Panc1 (cell line): ENCODE measurements at places on chromosomes 1 and 21.

DNA sequence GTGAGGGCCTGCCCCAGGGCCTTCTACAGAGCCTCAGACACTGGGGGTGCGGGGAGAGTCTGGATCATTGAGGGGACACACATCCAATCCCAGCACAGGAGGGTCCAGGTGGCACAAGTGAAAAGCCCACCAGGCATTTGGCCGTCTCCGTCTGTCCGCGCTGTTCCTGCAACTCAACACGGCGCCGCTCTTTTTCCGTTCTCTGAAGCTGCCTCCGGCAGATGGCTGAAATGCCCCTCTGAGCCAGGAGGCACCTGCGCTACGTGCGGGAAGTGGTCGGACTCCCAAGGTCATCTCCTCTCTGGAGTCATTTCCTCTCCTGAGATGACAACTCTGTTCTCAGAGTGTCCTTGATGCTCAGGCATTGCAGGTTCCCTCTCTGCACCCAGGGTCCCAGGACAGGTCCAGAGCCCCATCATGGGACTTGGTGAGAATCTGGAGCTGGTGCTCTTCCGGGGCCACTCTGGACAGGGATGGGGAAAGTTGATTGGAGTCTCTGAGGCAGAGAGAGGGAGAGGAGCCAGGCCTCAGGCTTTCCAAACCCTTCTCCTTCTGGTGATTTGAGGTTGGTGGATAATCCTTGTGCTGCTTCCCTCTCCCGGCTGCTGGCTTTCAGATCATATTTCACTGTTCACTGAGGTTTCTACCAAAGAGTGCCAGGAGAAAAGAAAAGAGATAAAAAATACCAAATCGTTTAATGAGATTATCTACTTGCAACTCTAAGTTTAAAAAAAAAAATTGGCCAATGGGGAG is 14.0 kb upstream of the MIXL1 start:
- H3K27ac ChIP-seq, result no peak overlapping the region
- no peaks in the 10 kb centered on the region for H3K36me3 ChIP-seq
- H3K4me1 ChIP-seq, result no peaks in the 10 kb centered on the region
- DNase-seq, result no peak
- H3K4me3 ChIP-seq, result no peak overlapping the region

- no peak overlapping the region for H3K27ac ChIP-seq
- H3K4me3 ChIP-seq, result no peak overlapping the region
- no peaks in the 10 kb centered on the region for H3K4me1 ChIP-seq
- no peak for DNase-seq
- H3K27me3 ChIP-seq, result no peaks in the 10 kb centered on the region
Observed at GRCh38 chr1:27413004-27413403, 20.6 kb downstream of the GPR3 start.

DNA sequence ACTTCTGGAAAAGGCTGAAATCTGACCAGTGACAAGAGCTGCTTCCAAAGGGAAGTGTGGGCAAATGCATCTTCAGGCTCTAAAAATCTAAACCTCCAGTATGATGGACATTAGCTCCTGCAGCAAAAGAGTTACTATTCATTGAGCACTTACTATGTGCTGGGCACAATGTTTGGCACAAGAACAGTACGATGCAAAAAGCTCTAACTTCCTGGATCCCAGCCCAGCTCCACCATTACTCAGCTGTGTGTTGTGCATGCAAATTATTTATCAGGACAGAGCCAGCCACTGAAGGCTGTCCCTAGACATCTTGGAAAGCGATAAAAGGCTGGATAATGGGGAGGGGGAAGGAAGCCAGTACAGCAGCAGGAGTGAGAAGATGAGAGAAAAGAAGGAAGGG is 143.5 kb downstream of the ELAVL4 start:
- no peaks in the 10 kb centered on the region for H3K36me3 ChIP-seq
- no peak for DNase-seq
- no peaks in the 10 kb centered on the region for H3K4me1 ChIP-seq
- no peak overlapping the region for H3K4me3 ChIP-seq

- no peaks in the 10 kb centered on the region for H3K27me3 ChIP-seq
- peaks cover 7% of the 10 kb centered on the region; the same call in 1 of the 2 replicates for H3K36me3 ChIP-seq
- H3K4me3 ChIP-seq, result no peak overlapping the region
- no peaks in the 10 kb centered on the region for H3K4me1 ChIP-seq
- no peak for DNase-seq
- H3K27ac ChIP-seq, result no peak overlapping the region
Observed at GRCh38 chr1:32104127-32104526, 3.7 kb upstream of the KPNA6 start.

DNA sequence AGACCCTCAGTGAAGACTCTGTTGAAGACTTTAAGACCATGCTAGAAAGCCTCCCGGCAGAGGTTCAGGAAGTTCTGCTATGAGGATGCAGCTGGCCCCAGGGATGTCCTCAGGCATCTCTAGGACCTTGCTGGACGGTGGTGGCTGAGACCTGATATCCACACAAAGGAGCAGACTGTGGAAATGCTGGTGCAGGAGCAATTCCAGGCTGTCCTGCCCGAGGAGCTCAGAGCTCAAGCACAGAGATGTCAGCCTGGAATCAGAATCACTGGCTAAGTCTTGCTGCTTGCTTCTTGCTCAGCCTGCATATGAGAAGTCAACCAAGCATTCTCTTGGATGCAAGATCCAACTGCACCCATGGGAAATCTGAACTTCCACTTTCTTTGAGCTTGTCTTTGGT is 22.0 kb upstream of the CDC42 start:
- no peak overlapping the region for H3K27ac ChIP-seq
- H3K36me3 ChIP-seq, result no peaks in the 10 kb centered on the region; the same call in 1 of the 2 replicates
- 0 out of 2 replicates have a peak, but pooled peaks cover 6% of the 10 kb centered on the region for H3K4me1 ChIP-seq
- DNase-seq, result no peak

DNA sequence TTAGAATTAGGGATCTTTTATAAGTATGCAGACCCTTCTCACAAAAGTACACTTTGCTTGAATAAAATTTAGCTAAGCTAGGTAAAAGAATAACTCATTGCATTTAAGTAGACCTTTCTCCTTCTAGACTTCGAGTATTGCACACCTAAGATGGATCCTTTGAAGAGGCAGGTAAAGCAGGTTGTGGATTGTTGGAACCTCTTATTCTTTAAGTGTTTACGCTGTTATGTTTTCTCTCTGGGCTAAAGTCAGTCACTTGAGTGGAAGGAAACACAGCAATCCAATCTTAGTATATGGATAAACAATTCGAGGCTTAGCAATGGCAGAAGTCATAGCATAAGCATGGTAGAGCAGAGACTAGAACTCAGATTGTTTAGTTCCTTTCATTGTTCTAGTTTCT is 11.4 kb downstream of the MAGI3 start:
- DNase-seq, result no peak
- H3K27me3 ChIP-seq, result no peaks in the 10 kb centered on the region
- H3K4me3 ChIP-seq, result no peak overlapping the region
- no peaks in the 10 kb centered on the region for H3K36me3 ChIP-seq
- H3K4me1 ChIP-seq, result peaks cover 10% of the 10 kb centered on the region
